ENCODE measurements at places on chromosomes 13 and 19.
A peak's percentile ranks its signal among the peaks of the same experiment; 100 is the strongest.

DNA sequence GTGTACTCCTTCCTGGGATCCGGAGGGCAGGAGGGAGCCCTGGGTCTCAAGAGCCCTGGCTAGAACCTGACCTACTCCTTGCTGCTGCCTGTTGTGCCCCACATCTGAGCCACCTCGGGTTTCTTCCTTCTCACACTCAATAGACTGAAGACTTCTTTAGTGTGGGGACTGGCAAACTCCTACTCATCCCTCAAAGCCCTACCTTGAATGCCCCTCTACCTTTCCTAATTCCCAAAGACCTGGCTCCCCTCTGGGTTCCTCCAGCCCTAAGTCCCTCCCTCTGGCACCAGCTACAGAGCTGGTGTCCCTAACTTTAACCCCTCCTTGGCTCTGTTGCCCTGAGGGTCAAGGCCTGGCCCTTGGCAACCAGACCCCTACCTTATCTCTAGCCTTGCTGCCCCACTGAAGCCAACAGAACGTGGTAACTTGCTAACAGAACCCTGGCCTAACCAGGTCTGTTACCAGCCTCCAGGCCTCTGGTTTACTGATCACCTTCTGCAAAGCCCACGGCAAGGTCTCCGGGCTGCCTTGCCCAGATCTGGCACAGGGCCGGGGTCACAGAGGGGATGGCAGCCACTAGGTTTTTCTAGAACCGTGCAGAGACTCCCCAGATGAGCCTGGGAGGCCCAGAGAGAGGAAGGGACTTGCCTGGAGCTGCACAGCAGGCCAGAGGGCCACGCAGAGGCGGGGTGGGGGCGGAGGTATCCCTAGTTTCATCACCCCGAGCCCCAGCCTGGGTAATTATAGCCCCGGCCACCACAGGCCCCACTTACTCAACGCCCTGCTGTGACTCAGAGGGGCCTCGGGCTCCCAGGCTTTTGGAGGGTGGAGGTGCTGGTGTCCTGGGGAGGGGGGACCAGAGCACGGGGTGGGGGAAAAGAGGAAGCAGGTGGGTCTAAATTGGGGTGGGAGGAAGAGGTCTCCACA lies 15.3 kb downstream of the ZBTB7A start:
- DNase-seq = no peak

DNA sequence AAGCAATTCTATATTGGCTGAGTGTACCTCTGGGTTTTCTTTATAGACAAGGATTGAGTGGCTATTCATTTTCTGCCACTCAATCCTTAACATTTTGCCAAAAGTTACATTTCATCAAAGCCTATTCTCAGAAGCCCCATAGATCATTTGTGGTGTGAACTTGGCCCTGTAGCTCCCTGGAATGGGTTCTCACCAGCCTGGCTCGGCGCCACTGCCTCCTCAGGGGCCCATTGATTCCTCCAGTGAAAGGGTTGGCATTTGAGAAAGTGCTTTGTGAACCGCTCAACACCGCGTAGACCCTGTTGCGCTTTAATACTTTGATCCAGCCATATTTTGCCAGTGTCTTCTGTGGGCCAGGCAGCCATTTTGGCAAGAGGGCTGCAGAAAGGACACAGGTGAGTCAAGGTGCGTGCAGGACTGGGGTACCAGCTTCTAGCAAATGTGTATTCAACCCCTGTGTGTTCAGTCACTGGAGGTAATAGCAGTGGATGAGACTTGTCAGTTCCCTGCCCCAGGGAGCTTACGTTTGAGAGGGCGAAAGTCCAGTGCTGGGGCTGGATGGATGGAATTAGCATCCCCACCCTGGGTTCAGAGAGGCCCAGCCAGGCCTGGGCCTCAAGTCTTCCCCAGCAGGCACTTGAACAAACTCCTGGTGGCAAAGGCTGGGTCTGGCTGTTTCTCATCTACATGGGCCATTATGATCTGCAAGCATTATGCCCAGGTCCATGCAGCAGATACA lies 3.8 kb downstream of the RAB8A start:
- DNase-seq = no peak

DNA sequence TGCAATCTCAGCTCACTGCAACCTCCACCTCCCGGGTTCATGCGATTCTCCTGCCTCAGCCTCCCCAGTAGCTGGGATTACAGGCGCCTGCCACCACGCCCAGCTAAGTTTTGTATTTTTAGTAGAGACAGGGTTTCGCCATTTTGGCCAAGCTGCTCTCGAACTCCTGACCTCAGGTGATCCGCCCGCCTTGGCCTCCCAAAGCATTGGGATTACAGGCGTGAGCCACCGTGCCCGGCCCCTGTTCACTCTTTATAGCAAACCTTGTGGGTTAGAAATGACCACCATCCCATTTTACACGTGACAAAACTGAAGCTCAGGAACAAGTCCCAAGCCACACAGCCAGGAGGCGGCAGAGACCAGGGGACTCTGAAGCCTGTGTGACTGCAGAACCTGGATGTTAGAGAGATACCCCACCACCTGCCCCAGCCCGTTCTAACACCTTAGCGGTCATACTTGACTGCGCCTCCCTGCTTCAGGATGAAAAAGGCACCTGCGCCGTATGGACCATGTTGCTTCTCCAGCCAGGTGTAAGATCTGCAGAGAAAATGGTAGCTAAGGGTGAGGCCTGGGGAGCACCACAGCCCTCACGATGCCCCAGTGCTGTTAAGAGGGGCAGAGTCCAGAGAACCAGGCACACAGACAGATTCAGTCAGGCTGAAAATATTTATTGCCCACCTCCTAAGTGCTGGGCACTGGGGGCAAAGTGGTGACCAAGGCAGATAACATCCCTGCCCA lies 3.6 kb downstream of the DMAC2 start:
- DNase-seq = no peak

- peak; percentile 91 for DNase-seq
Measured at GRCh38 chr13:24459234-24459633, 53.3 kb downstream of the PARP4 start.

DNA sequence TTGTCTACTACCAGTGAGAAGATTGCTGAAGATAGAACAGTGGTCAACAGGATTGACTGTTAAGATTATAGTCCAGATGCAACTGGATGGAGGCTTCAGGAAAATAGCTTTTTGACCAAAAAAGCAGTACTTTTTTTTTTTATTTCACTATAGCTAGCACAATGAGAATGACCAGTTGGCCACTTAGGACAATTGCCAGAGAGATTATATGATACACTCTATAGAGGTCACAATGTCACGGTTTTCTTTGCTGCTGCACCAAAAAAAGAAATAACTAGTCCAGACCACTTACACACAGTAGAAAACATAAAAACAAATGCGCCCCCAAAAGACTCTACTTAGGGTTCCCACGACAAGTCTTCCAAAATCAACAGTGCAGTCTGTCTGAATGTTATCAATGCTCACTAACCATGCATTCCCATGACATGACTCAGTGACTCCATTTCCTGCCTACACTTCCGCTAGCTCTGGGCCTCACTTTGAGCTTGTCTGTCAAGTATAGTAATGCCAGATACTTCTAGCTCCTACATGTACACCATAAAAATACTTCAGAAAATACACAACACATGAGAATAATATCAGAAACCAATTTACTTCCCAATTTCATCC lies 209.1 kb upstream of the STARD13 start:
- DNase-seq = peak; percentile 97

GRCh38 chr19:35106291-35106583 lies 9.4 kb upstream of the FXYD3 start:
- DNase-seq = no peak

- peak; percentile 81 for DNase-seq
Measured at GRCh38 chr19:5083547-5083965, 114.6 kb downstream of the KDM4B start.

GRCh38 chr13:91955546-91956355 lies 557.3 kb downstream of the GPC5 start:
- DNase-seq = no peak

DNA sequence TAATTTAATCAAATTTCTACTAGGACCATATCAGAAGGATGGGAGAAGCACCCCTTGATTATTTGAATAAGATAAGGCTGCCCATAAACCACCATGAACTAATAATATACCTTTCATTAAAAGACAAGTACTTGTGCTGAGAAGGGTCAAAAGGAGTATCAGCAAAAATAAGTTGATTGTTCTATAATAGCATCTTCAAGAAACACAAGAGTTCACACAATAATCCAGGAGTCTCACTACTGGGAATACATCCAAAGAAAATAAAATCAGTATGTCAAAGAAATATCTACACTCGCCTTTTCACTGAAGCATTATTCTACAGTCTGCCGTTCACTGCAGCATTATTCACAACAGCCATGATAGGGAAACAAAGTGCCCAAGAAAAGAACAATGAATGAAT lies 1310.1 kb upstream of the PCDH9 start:
- no peak for DNase-seq

DNA sequence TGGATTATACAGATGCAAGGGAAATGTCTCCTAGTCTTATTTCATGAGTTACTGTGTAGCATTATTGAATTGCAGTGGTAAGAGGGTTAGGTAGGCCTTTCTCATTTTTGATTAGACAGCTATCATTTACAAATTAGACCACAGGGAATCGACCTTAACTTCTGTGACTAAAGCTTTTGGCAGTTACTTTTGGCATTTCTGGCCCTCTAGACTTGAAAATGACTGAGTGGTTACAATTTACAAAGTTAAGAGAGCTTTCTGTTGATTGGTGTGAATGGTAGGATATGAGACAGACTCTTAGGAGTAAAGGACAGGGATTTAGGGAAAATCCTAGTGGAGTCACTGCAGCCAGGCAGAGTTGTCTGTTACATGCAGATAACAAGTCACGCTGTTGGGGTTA lies 86.1 kb downstream of the GGACT start:
- no peak for DNase-seq

DNA sequence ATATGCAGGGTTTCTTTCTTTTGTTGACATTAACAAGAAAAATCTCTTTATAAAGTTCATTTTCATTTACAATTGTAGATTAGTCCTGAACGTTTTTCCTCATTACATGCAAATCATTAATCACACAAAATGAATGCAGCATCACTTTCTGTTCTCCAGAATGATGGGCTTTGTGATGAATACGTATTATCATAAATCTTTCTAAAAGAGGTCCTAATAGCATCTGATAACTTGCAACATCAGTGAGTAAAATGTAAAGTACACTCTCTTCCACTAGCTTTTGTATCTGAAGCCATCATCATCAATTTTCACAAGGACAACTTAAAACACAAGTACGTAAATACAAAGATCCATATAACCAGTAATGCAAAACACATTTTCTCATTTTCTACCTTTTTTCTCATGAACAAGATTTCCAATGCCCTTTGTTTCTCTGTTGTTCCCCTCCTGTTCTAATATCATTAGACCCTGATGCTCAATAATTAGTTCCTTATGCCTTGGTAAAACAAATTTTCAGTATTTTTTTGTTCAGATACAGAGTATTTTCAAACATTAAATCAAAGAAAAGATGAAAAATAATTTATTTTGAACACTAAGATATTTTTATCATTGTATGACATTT lies 437.4 kb upstream of the MIR17HG start:
- DNase-seq = no peak

GRCh38 chr19:38650172-38650775 lies 2.8 kb downstream of the ACTN4 start:
- DNase-seq = no peak

GRCh38 chr19:31943191-31943661 lies 402.2 kb upstream of the ZNF507 start:
- DNase-seq = no peak

- no peak for DNase-seq
Measured at GRCh38 chr13:48299591-48299990, 4.0 kb upstream of the RB1 start.

DNA sequence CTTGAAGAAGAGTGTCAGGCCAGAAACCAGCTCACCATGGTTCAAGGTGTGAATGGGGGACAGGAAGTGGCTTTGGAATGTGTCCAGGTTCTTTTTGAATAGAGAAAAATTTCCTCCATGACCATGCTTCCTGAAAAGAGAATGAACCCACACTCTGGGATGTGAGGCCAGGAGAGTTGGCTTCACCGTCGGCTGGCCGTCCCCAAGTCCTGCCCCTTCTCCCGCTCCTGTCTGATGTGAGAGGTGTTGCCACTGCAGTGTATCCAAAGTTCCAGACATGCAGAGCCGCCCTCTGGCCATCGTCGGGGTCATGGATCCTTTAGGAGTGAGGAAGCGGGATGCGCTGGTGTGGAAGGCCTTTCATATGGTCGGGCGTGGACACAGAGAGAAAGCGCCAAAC lies 101.2 kb downstream of the COL4A2 start:
- DNase-seq = no peak

DNA sequence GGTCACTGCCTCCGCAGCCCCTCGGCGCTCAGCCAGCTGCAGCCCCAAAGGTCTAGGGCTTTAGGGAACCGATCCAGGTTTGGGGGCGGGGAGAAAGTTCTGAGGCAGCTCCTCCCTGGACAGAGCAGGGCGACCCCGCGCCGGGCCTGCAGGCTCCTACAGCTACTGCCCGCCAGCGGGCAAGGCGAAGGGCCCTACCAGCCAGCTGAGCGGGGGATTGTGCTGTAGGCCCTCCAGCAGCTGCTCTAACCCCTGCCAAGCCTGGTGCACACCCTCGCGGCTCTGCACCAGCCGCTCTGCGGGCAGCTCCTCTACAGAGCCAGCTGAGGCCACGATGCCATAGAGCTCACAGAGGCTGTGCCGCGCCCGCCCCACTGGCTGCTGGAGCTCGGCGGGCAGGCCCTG lies 14.0 kb downstream of the PLIN4 start:
- no peak for DNase-seq

DNA sequence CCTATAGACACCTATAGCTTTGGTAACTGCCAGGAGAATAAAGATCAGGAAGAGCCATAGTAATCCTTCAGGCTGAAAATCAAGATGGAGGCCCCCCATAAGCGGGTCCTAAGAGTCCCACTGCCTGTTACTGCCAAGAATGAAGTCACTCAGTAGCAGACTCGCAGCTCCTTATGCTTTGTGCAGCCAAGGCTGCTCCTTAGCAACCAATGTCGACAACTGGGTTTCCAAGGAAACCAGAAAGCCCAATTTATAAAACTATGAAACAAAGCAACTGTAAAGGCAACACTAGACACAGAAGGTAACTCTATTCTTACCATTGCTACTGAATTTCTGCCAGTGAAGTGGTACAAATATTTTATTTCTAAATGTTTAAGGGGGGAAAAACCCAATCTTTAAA lies 56.5 kb downstream of the DCLK1 start:
- DNase-seq = no peak

DNA sequence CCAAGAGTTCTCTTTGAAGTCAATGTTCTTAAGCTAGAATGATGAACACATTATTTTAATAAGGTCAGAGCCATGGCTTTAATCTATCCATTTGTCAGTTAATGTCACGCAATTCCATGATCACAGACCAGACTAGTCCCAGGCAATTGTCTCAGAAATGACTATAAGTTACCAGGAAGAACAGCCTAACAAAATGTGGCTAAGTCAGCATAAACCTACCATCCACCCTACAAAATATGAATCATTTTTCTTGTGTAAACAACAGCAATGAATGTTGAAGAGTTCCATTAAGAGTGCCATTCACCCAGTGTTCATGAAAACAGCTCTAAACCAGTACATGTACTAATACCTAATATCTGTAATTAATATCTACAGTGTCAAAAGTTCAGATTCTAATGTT lies 127.5 kb downstream of the KCTD12 start:
- DNase-seq = peak; percentile 47

- peak; percentile 13 for DNase-seq
Measured at GRCh38 chr13:83024955-83025594, 857.2 kb downstream of the SLITRK1 start.

GRCh38 chr19:16470911-16471811 lies 609 bp downstream of the EPS15L1 start:
- DNase-seq = peak; percentile 71
